ENCODE measurements at places on chromosomes 16 and 17.

DNA sequence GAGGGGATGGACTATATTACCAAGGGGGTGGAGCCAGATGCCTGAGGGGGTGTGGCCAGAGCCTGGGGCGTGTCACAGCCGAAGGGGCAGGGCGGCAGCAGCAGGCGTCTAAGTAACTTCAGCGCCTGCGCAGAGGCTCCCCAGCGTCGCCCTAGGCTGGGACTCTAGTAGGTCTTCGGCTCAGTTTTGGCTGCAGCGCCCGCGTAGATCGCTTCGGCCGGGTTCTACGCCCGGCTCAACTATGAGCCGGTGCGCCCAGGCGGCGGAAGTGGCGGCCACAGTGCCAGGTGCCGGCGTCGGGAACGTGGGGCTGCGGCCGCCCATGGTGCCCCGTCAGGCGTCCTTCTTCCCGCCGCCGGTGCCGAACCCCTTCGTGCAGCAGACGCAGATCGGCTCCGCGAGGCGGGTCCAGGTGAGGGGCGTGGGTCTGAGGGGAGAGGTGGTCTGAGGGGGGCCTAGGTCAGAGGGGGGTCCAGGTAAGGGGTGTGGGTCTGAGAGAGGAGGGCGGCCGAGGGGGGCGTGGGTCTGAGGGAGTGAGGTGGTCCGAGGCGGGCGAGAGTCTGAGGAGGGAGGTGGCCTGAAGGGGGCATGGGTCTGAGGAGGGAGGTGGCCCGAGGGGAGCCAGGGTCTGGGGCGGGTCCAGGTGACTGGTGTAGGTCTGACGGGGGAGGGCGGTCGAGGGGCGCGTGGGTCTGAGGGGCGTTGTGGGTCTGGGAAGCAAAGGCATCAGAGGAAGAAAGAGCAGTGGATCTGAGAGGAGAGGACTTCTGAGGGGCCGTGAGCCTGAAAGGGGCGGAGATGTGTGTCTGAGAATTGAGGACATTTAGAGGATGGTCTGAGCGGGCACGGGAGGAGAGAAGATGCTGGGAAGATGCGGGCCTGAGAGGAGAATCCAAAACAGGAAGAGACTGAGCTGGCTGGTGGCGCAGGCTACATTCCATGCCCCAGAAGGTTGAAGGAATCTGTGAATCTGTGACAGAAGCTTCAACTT, at the start of gene LPCAT2:
Gene LPCAT2, plus strand, starts transcription at position 132 of the 991 bp plus-strand sequence. Its CDS starts 110 bp downstream, at position 242.
- DNase-seq, result no peak

DNA sequence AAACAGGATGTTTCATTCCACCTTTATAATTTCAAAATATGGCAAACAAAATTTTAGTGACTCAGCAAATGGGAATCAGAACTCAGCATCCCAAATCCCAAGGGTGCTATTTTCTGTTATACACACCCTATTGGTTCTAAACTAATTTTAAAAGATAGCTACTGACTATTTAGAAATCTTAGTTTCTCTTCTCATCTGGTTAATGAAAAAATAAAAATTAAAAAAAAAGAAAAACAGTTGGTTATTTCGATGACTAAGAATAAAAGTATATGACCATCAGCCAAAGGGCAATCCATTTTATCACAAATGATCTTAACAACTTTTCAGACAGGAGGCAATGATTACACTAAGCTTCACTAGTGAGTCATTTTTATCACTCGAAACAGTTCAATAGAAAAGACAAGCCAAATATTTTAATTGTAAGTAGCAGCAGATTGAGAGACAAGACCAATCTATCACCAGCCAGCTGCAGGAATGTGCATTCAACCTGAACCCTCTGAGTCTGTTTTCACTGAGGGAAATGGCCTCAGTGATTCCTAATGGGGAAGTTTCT, 15.2 kb downstream of the PHLPP2 start:
- DNase-seq, result no peak

GRCh38 chr17:8503368-8503767, 67.7 kb downstream of the NDEL1 start:
- no peak for DNase-seq

GRCh38 chr16:64440421-64440831, 681.4 kb downstream of the CDH11 start:
- DNase-seq, result no peak

GRCh38 chr17:45705123-45706009, 78.8 kb upstream of the CRHR1 start:
- no peak for DNase-seq

All from activated naive CD8-positive, alpha-beta T cell treated with anti-CD3 and anti-CD28 coated beads, Interleukin-2, amount 50 U/mL, for 16 hours (primary cell).